Neuronal stem cell (in vitro differentiated cells): ENCODE measurements at places on chromosomes 12 and 14.

GRCh38 chr14:92789457-92790089, 4.5 kb upstream of the GOLGA5 start:
- no peak for DNase-seq

- DNase-seq, result no peak
Measured at GRCh38 chr12:131478468-131478867, 232.4 kb upstream of the SFSWAP start.

DNA sequence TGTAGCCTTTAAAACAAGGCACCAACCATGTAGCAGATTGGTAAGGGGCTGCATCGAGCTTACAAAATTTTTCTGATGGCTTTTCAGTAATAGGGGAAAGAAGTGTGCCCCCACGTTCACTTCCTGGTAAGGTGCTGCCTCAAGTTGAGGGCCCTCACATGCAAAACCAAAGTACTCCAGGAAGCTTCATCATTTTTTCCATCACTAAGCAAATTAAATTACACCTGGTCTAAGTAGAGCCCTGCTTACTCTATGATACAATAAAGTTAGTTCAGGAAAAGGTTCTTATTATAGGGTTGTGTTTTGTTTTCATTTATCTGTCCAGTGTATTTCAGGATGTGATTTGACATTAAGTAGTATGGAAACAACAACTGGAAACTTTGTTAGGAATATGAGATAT, 15.0 kb upstream of the AKAP5 start:
- DNase-seq, result no peak

- no peak for DNase-seq
Measured at GRCh38 chr14:97058074-97058467, 260.9 kb downstream of the VRK1 start.

- no peak for DNase-seq
Measured at GRCh38 chr12:132804426-132804861, 24.2 kb downstream of the GOLGA3 start.

- no peak for DNase-seq
Measured at GRCh38 chr12:2383325-2384028, 330.7 kb downstream of the CACNA1C start.

- no peak for DNase-seq
Measured at GRCh38 chr12:120654656-120655055, 14.2 kb downstream of the CABP1 start.

DNA sequence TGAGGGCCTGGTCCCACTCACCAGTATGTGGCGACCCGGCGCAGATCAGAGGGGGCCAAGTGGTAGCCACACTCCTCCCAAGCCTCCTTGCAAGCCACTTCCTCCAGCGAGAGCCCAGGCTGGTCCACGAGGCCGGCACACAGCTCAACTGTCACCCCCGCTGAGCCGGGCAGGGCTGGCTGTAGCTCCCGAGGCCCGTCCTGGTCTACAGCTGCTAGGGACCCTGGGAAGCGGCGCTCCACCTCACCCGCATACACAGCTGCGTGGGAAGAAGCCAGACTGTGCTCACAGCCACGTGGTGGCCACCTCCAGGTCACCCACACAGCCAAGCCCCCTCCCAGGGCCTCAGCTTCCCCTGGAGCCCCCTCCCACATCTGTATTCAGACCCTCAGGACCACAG, 4.6 kb downstream of the NUDT14 start:
- no peak for DNase-seq

GRCh38 chr12:5376591-5377207, 55.2 kb upstream of the NTF3 start:
- no peak for DNase-seq

DNA sequence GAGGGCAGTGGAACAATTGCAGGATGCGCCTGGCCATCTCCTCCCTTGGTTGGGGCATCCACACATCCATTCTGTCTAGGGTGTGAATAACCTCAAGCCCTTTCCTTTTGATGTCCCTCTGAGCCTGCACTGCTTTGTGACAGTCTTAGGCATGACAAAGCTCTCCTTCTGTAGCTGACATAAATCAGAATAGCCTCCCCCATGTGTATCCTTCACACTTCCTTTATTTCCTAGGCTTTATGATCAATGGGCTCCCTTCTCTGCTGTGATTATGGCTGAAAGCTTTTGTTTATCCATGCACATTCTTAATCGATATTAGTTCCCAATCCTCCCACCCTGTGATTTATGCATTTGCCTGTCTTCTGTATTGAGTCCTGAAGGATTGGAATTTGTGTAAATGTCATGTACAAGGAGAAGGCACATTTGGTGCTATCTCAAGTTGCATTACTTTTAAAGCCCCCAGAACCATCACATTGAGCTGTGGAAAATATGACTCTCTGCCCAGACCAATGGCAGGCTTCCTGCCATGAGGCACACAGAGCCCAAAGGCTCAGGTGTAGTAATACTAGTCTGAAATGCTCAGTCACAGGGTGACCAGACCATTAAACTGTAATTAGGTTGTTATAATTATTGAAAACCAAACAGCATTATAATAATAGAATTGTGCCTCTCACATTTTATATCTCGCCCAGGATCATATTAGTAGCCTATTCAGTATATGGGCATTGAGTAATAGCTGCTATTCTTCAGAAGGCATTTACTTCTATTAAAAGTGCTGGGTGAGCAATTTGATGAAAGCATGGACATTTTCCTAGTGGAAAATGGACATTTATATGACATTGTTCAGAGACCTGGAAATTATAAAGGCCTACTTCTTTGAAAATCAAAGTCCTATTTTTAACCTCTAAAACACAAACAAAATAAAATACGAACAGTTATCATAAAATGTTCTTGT, 14.0 kb downstream of the EMP1 start:
- no peak for DNase-seq

DNA sequence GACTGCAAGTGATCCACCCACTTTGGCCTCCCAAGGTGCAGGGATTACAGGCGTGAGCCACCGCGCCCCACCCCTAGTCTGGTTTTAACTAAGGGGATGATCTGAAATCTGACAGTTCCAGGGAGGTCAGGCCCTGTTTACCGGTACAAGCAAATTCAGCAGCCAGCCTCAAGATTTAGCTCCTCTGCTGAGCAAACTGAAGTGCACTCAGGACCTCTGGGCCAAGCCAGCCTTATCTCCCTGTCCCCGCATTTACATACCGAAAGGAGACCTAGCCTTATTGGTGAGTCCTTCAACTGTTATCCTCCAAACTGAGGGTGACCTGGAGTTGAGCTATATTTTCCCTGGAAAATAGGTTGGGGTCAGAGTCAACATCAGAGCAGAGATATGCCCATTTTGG, 835 bp upstream of the ABHD4 start:
- no peak for DNase-seq

DNA sequence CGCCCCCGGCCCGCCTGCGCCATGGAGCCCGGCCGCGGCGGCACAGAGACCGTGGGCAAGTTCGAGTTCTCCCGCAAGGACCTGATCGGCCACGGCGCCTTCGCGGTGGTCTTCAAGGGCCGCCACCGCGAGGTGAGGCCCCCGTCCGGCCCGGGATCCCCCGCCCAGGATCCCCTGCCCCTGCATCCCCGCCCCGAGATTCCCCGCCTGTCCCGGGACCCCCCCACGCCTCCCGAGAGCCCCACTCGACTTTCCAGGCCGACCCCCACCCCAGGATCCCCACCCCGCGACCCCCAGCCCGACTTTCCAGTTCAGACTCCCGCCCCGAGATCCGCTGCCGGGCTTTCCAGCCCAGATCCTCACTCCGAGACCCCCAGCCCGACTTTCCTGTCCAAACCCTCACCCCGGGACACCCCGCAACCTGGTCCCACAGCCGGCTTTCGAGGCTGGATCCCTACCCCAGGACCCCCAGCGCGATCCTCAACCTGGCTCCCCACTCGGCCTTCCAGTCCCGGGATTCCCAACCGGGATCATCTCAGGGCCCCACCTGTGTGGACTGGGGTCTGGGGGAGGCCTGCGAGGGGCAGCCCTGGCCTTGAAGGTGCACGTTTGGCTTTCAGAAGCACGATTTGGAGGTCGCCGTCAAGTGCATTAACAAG, 688 bp downstream of the ULK1 start:
- no peak for DNase-seq

DNA sequence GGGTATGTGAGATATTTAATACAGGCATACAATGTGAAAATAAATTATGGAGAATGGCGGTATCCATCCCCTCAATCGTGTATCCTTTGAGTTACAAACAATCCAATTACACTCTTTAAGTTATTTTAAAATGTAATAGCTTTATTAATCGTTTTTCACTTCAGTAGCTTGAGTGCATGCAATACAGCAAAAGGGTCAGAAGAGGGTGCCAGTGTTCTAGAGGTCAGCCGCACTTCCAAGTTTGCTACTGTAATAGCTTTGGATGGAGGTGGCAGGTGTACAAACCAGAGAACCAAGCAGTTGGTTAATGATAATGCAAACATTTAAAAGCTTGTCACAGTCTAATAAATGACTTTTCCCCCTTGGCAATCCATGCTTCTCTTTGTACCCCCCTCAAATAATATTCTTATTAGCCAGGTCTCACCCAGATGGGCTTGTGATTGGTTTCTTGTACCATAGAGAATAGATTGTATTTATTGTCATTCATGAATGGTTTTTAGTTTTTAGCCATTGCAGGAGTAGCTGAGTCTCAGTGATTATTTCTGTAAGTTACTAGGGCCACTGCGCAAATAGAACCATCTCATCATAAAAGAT, 127.0 kb downstream of the ERC1 start:
- DNase-seq, result peak; percentile 71

DNA sequence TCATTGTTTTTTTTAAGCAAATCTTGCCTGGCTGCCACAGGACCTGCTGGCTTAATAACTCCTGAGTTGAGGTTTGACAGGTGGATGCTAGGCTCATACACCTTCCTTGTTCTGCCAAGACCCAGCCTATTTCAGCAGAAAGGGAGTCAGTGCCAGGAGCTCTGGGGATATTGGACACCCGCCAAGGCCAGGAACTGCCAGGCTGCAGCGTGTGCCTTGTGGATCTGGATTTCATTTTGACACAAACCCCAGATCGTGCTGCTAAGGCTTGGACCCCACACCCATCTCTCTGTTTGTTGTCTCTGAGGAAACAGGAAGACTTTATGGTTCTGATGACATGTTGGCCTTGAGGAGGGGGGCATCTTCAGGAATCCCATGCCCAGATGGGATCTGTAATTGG, 44.4 kb upstream of the PRIMA1 start:
- no peak for DNase-seq

DNA sequence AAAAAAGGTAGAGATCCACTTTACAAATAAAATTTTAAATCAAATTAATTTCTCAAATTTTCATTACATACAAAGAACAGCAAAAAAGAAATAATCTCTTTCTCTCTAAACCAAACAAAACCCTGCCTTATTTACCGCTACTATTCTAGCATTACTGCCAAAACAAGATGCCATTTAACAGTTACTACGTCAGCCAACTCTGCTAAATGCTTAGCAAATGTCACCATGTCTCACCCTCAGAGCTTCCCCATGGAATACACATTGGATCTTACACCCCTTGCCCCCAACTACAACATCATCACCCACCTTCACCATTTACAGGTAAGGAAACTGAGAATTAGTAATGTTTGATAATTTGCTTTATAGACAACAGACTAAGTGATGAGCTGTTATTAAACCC, 23.0 kb upstream of the NR2C1 start:
- no peak for DNase-seq

DNA sequence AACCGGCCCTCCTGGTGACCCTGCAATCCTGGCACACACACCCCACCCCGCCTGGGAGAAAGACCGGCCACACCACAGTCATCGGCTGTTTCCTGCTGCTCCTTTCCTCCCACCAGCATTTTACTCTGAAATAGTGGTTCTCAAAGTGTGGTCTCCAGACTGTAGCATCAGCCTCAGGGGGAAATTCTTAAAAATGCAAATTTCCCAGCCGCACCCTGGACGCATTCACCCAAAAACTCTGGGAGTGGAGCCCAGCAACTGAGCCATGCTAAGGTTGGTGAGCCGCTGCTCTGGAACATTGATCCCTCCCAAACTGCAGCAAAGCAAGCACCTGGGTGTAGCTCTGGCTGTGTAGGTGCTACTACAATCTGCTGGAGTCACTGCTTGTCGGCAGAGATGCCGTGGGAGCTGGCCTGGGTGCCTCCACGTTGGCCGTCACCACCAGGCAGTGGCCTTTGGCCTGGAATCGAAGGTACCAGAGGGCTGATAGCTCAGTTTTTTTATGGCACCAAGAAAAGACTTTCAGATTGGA, 38.4 kb upstream of the BCL2L14 start:
- no peak for DNase-seq
